ENCODE measurements at places on chromosomes 1 and 21.

DNA sequence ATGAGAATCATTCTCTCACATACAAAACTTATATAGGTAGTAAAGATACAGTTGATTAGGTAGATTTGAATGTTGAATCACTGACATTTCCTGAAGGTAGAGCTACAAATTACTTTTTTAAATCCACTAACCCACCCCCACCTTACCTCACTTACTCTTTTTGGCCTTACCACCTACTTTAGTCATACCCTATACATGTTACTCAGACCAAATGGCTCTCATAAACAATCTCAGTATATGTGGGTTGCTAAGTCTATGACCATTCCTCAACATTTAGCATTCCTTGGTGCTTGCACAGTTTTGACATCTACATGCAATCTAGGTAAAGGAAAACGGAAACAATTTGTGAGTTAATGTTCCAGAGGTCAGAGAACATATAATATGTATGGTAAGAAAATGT is 26.3 kb downstream of the SYDE2 start:
- DNase-seq, result no peak

GRCh38 chr1:8523666-8524206 is 205.8 kb downstream of the SLC45A1 start:
- DNase-seq, result no peak

DNA sequence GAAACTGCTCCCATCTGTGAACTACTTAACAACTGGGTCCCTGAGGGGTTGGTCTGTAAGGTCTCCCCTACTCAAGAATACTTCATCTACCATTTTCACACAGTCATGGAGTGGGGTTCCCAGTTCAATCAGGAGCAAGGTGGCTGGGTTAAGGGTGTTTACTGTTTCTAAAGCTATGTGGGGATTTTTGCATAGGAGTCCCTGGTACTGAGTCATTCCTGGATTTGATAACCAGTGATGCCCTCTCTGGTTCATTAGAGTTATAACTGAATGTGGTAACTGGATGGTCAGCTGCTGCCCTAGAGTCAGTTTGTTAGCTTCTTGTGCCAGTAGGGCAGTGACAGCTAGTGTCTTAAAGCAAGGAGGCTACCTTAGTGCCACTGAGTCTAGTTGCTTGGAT is 29.4 kb upstream of the KCNJ15 start:
- DNase-seq, result no peak

GRCh38 chr21:45158491-45159423 is 84.4 kb downstream of the ADARB1 start:
- no peak for DNase-seq

DNA sequence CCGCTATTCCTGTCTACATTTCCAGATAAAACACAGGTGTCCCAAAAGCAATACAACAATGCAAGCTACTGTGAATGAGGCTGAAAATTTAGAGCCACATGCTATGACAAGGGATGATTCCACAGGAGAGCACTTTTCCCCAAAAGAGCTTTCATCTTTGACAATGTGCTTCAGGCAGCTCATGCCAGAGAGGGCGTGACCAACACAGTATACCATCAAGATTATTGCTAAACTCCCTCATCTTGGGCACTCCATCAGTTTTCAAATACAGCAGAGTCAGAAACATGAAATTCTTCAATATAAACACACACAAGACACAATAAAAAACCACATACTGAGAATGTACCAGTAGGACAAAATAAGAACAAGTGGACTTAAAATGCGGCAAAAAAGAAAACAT is 6.7 kb downstream of the GON4L start:
- DNase-seq, result no peak

Measured in activated T-cell treated with anti-CD3 and anti-CD28 coated beads for 4 hours (primary cell).